ENCODE measurements at places on chromosomes 12 and 14. TPM values are rescaled to one million over a fixed set of nuclear protein-coding genes. Genes with fewer than 3 reads are reported as not detected.
A peak's percentile ranks its signal among the peaks of the same experiment; 100 is the strongest.

DNA sequence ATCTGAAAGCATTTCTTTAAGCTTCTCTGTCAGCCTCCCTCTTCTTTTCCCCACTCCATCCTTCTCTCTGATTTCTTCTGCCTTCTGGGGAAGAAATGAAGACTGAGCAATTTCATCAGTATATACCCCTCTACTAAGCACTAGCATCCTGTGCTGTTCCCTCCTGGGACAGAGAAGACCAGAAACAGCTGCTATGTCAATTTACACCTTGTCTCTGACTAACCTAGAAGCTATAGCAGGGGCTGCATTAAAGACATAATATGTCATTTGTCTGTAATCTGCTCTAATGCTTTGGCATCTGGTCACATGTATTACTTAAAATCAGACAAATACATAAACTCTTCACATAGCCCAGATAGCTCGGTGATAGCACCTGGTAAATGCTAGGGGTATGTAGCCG, 296.9 kb downstream of the PAWR start:
- H3K27me3 ChIP-seq, result no peaks in the 10 kb centered on the region
- H3K4me1 ChIP-seq, result no peaks in the 10 kb centered on the region
- no peak overlapping the region for H3K4me3 ChIP-seq

DNA sequence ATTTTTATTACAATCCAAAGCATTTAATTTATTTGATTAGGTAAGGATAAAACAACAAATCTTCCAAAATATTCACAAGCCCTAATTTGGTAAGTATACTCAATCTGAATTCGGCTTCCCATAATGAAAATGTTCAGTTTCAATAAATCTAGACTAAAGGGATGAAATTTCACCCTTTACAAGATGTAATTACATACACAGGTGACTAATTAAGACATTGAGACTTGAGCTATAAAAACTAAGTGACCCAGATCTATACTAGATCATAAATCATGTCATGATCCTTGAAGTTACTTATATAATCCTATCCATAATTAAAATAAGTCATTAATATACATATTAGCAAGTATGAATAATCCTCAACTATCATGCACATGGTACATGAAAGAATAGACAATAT, 36.6 kb downstream of the LRP6 start:
- H3K4me1 ChIP-seq, result peaks cover 19% of the 10 kb centered on the region
- no peak overlapping the region for H3K4me3 ChIP-seq
- no peak overlapping the region for H3K27ac ChIP-seq
- H3K36me3 ChIP-seq, result no peaks in the 10 kb centered on the region
- no peak for DNase-seq

DNA sequence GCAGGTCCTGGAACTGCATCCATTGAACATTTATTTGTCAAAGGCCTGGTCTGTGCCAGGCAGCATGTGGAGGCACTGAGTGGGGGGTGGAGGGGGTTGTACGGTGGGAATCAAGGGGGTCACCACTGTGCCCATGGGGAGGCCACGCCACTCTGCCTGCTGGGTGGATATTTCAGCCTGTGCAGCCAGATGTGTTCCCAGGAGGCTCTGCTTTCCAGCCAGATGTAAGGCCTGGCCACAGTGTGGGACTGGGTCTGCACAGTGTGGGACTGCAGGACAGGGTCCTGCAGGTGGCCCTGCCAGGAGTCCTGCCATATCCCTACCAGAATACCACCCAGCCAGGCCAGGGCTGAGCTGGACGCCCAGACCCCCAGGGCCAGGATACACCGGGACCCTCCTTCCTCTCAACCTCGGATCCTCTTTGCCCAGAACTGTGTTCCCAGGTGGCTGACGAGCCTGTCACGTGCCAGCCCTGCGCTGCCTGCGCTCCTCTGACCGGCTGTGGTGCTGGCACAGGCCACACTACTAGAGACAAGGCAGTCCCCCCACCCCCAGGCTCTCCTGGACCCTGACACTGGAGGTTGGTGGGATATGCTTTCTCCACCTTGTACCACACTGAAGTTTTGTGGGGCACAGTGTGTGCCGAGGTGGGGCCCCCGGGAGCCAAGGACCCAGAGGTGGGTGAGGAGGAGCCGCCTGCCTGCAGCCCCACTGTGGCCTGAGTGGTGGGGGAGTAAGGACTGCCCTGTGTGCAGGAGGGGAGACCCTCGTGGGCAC, 17.5 kb downstream of the XRCC3 start:
- peak; percentile 52 for DNase-seq
- no peaks in the 10 kb centered on the region for H3K27me3 ChIP-seq
- no peak overlapping the region for H3K27ac ChIP-seq
- H3K4me1 ChIP-seq, result peaks cover 11% of the 10 kb centered on the region
- H3K36me3 ChIP-seq, result no peaks in the 10 kb centered on the region

The GALNT8 gene
- polyA plus RNA-seq, result 1.7 TPM

DNA sequence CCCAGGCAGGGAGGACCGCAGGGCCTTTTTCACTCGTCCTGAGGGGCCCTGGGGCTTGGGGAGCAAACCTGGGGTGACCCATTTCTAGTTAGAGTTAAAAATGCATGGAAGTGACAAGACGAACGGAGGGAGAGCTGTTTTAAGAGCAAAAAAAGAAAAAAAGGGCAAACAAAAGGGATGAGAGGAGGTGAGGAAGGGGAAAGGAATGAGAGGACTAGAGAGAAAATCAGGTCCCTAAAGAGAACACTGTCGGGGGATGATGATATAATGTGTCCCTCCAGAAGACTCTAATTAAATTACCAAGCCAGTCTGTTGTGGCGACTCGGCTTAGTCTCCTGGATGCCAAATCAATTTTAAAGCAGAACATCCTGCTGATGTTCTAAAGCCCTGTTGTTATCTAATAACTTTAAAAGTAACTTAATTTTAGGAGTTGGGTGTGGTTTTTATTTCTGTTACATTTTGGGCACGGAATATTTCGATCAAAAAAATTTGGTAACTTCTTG, 1.1 kb downstream of the ANO6 start:
- H3K27me3 ChIP-seq, result no peaks in the 10 kb centered on the region
- peak overlapping the region; percentile 81 for H3K27ac ChIP-seq
- no peaks in the 10 kb centered on the region for H3K36me3 ChIP-seq
- H3K4me1 ChIP-seq, result peaks cover 13% of the 10 kb centered on the region

The ERP27 gene
- polyA plus RNA-seq, result 61.3 TPM

The RFLNA gene
- 0.40 TPM for polyA plus RNA-seq

GRCh38 chr14:65141523-65141922, 39.2 kb upstream of the MAX start:
- no peak overlapping the region for H3K27ac ChIP-seq
- no peaks in the 10 kb centered on the region for H3K27me3 ChIP-seq
- H3K36me3 ChIP-seq, result no peaks in the 10 kb centered on the region
- DNase-seq, result no peak
- no peaks in the 10 kb centered on the region for H3K4me1 ChIP-seq
- H3K4me3 ChIP-seq, result no peak overlapping the region

- no peak for DNase-seq
- H3K36me3 ChIP-seq, result no peaks in the 10 kb centered on the region
- H3K27me3 ChIP-seq, result no peaks in the 10 kb centered on the region
- no peak overlapping the region for H3K4me3 ChIP-seq
Measured at GRCh38 chr12:67592228-67593011, 56.1 kb upstream of the DYRK2 start.

DNA sequence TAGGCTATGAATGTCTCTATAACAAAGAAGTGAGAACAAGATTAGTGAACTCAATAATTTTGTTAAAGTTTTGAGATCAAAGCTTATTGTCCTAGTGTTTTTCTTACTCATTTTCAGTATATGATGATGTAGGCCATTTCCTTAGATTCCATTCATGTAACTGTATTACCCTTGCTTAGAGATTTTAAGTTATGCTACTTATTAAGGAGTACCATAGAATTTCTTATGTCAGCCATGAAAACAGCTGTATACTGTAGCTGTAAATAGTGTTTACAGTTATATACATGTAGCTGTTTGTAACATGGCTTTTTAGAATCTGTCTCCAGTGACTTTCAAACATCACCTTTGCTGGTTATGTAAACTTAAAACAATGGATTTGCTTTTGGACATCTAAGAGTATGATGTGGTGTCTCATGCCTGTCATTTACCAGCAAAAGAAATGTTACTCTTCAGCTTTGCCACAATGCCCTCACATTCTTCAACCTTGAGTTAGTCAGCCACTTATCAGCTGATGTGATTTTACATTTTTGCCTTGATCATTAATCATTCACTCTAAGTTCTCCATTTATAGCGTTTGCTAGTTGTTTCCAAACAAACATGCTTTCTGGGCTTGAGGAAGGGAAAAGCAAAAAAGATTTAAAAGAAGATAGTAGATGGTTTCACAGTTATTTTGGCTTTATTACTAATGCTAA, 55.5 kb downstream of the SLC16A7 start:
- no peaks in the 10 kb centered on the region for H3K27me3 ChIP-seq
- H3K27ac ChIP-seq, result peak overlapping the region; percentile 9
- no peak for DNase-seq
- no peaks in the 10 kb centered on the region for H3K36me3 ChIP-seq
- peaks cover 21% of the 10 kb centered on the region for H3K4me1 ChIP-seq
- no peak overlapping the region for H3K4me3 ChIP-seq

DNA sequence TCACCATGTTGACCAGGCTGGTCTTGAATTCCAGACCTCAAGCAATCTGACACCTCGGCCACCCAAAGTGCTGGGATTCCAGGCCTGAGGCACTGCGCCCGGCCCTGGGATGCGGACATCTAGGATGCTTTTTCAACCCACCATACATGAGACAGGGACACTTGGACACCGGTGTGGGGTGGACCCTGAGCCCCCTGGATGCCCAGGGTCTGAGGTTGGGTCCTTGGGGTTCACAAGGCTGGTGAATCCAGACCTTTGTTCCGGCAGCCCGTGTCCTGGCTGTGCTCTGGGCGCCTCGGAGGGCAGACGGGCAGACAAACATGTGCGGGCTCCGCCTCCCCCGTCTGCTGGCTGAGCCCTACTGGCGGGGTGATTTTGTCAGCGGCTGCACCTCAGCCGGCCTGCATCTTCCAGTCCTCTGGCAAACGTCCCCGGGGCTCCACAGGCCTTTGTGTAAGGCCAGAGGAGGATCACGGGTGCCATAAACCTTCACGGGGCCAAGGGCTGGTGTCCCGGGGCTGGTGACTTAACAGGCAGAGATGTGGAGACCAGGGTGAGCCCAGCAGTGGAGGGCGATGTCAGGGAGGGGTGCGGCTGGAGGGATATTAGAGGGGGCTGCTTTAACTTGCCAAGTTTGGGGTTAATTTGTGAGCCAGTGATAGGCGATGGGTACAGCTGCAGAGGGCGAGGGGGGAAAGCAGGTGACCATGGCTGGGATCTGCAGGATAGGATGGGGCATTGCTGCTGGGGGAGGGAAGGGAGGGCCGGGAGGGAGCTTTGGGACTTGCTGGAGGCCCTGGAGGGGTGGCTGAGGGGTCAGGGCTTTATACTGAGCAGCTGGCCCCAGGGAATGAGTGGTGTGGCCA, 5.8 kb downstream of the ASPG start:
- DNase-seq, result no peak
- no peak overlapping the region for H3K27ac ChIP-seq
- no peaks in the 10 kb centered on the region for H3K27me3 ChIP-seq

DNA sequence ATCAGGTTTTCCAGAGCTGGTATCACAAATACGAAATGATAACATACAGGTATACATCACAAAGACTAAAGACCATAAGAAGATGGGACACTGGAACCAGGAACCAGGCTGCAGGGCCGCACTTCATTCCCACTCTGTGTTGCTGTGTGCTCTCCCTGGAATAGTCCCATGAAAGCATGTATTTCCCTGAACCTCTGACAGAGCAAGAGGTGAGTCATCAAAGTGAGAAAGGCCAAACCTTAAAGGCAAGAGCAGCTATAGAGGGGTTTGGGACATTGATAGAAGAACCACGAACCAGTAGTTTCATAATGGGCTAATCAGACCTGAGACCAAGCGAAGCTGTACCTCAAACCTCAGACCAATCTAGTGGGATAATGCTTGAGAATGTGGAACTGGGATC, 283.0 kb upstream of the PRKD1 start:
- H3K27me3 ChIP-seq, result no peaks in the 10 kb centered on the region
- H3K4me3 ChIP-seq, result no peak overlapping the region
- no peak for DNase-seq
- no peaks in the 10 kb centered on the region for H3K36me3 ChIP-seq
- H3K4me1 ChIP-seq, result no peaks in the 10 kb centered on the region
- H3K27ac ChIP-seq, result no peak overlapping the region

GRCh38 chr12:108572166-108572790, 9.9 kb downstream of the ISCU start:
- no peaks in the 10 kb centered on the region for H3K36me3 ChIP-seq
- H3K4me1 ChIP-seq, result peaks cover 7% of the 10 kb centered on the region
- no peak for DNase-seq
- no peak overlapping the region for H3K27ac ChIP-seq
- no peaks in the 10 kb centered on the region for H3K27me3 ChIP-seq
- no peak overlapping the region for H3K4me3 ChIP-seq

Measured in pancreas (tissue), 10 donors.